ENCODE measurements at places on chromosomes 1 and 21.

DNA sequence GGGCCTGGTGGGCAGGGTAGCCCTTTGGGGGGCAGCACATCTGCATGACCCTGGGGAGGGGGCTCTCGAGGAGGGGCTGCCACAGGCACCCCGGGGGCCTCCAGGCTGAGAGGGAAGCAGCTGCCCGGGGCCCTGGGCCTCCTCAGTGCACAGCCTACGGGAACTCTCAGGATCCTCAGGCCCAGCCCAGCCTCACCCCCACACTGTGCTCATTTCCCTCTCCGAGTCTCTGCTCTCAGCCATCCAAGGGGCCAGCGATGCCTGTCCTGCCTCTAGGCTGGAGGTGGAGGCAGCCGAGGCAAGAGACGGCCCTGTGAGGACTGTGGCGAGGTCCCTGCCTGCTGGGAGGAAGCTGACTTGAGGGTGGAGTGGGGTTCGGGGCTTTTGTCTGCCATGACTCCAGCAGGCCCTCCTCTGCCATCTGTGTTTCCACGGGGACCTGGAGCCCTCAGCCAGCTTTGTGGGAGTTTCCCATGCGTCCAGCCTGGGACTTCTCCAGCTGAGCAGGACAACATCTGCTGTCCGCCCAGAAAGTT is 7.2 kb upstream of the PLEKHG5 start:
- no peak for DNase-seq

DNA sequence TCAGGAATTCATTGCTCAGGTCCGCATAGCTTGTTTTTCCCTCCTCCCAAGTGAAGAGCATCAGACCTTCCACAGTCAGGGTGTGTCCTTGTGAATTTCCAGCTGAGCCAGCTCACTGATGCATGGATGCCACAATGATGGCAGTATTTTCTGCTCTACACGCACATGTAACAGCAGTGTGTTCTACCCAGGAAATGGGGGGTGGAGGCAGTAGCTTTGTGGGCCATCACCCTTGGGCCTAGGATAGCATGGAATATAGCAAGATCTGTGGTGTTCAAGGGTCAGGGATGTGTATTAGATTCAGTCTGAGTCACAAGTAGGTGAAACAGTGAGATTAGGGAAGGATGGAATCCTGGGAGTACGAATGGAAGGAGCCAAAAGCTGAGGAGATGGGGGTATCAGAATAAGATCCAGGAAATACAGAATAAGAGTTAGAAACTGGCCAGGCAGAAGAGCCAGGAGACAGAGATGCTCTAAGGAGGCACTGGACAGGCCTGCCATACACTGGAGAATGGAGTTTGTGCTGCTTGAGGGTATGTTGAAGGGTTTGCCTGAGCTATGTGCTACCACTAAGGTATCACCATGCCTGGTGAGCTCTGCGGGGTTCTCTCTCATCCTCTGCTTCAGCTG is 90.6 kb upstream of the CNIH3 start:
- DNase-seq, result no peak

- no peak for DNase-seq
Observed at GRCh38 chr1:112778137-112778536, 63.0 kb upstream of the PPM1J start.

DNA sequence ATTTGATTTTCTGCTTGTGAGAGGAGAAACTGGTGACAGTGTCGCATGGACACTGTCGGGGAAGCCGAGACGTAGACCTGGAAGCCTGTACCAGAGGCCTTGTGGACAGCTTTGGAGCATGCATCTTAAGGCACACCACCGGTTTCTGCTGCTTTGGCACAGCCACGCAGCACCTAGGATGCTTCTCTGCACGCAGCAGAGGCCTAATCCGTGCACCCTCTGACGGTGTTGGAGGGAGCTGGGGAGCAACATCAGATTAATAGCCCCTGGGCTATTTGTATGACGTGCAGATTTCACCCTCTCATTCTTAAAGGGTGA is 30.3 kb downstream of the TEX35 start:
- DNase-seq, result no peak

GRCh38 chr1:34668063-34668462 is 86.8 kb upstream of the GJB5 start:
- no peak for DNase-seq

GRCh38 chr1:90616395-90616794 is 100.7 kb downstream of the BARHL2 start:
- DNase-seq, result peak; percentile 31
